ENCODE measurements at places on chromosomes 4 and X. TPM values are rescaled to one million over a fixed set of nuclear protein-coding genes. Genes with fewer than 3 reads are reported as not detected.

The GATA1 gene
- not detected for total RNA-seq

The XAGE1A gene
- not detected for total RNA-seq

The PPM1K gene
- 7.3 TPM for total RNA-seq

GRCh38 chr4:683247-683897 is 5.6 kb downstream of the SLC49A3 start:
- H3K4me3 ChIP-seq, result no peak overlapping the region
- H3K4me1 ChIP-seq, result peaks cover 8% of the 10 kb centered on the region
- no peak for DNase-seq

DNA sequence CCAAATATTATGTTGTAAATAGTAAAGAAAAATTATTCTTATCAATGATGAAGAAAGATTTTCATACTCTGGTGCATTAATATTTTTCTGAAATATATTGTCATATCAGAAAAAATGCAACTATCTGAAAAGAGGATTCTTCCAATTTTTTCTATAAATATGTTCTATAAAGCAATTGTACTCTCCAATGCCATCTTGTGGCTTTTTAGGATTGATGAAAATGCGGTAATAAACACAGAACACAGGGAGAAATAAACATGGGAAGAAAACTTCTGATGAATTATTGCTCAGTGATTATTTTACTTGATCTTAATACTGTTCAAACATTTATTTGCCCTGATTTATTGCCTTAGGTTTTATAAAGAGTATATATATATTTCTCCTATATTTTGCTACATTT is 215.4 kb downstream of the IL1RAPL1 start:
- no peak overlapping the region for H3K27ac ChIP-seq
- H3K4me1 ChIP-seq, result peaks cover 6% of the 10 kb centered on the region
- H3K27me3 ChIP-seq, result no peaks in the 10 kb centered on the region
- H3K4me3 ChIP-seq, result no peak overlapping the region

GRCh38 chr4:59855630-59856352 is 1344.3 kb upstream of the ADGRL3 start:
- no peaks in the 10 kb centered on the region for H3K36me3 ChIP-seq
- no peaks in the 10 kb centered on the region for H3K4me1 ChIP-seq
- H3K4me3 ChIP-seq, result no peak overlapping the region
- DNase-seq, result no peak
- no peaks in the 10 kb centered on the region for H3K27me3 ChIP-seq

- peaks cover 82% of the 10 kb centered on the region for H3K4me1 ChIP-seq
- no peaks in the 10 kb centered on the region for H3K36me3 ChIP-seq
- peak; percentile 42 for DNase-seq
- H3K27ac ChIP-seq, result no peak overlapping the region
- peak overlapping the region; percentile 38 for H3K4me3 ChIP-seq
Observed at GRCh38 chr4:185018834-185019455, 655 bp downstream of the HELT start.

- H3K27me3 ChIP-seq, result no peaks in the 10 kb centered on the region
- H3K4me3 ChIP-seq, result no peak overlapping the region
- DNase-seq, result no peak
- no peaks in the 10 kb centered on the region for H3K4me1 ChIP-seq
Observed at GRCh38 chr4:113943085-113943484, 36.4 kb downstream of the ARSJ start.

- no peaks in the 10 kb centered on the region for H3K27me3 ChIP-seq
- no peak overlapping the region for H3K27ac ChIP-seq
- H3K4me1 ChIP-seq, result no peaks in the 10 kb centered on the region
- no peak for DNase-seq
- no peak overlapping the region for H3K4me3 ChIP-seq
Observed at GRCh38 chrX:24014388-24015018, 12.5 kb downstream of the KLHL15 start.

- peak overlapping the region; percentile 87 for H3K27ac ChIP-seq
- no peak for DNase-seq
- H3K4me1 ChIP-seq, result peaks cover 40% of the 10 kb centered on the region
- H3K4me3 ChIP-seq, result no peak overlapping the region
- H3K36me3 ChIP-seq, result no peaks in the 10 kb centered on the region
- no peaks in the 10 kb centered on the region for H3K27me3 ChIP-seq
Observed at GRCh38 chr4:186653969-186654368, 69.7 kb downstream of the FAT1 start.

- H3K36me3 ChIP-seq, result no peaks in the 10 kb centered on the region
- H3K4me1 ChIP-seq, result no peaks in the 10 kb centered on the region
- no peak overlapping the region for H3K4me3 ChIP-seq
- no peak overlapping the region for H3K27ac ChIP-seq
- no peak for DNase-seq
Observed at GRCh38 chrX:143002206-143002605, 23.5 kb upstream of the SPANXN4 start.

DNA sequence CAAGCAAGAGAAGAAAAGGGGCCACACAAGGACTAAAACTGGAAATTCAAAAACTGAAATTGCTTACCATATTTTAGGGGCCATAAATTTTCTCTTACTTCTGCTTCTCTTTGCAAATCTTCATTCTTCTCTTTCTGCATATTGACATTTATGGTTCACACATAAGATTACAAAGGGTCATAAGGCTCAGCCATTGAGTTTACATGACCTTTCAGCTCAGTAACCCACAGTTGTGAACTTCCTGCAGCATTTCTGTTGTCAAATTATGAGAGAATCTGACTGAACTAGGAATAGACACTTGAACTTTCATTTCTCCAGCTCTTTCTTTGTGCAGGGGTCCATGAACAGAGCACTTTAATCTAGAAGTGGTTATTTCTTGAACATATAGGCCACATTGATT is 434.8 kb upstream of the CT83 start:
- no peaks in the 10 kb centered on the region for H3K36me3 ChIP-seq
- H3K4me3 ChIP-seq, result no peak overlapping the region
- DNase-seq, result no peak
- H3K27ac ChIP-seq, result no peak overlapping the region
- no peaks in the 10 kb centered on the region for H3K27me3 ChIP-seq
- H3K4me1 ChIP-seq, result no peaks in the 10 kb centered on the region

Measured in neural progenitor cell (in vitro differentiated cells).